ENCODE measurements at places on chromosomes 5 and 9. TPM values are rescaled to one million over a fixed set of nuclear protein-coding genes. Genes with fewer than 3 reads are reported as not detected.

The PCDHGA11 gene
- 18.8 TPM for total RNA-seq

The ATP6V1G1 gene
- 104 TPM for total RNA-seq

The FYB1 gene
- total RNA-seq, result 4.4 TPM

The CRHBP gene
- total RNA-seq, result 0.69 TPM

The ZNF454 gene
- 2.0 TPM for total RNA-seq

The SNCAIP gene
- 0.78 TPM for total RNA-seq

The TMEM232 gene
- total RNA-seq, result 1.0 TPM

The SLIT3 gene
- 180 TPM for total RNA-seq

The SLC36A2 gene
- total RNA-seq, result not detected

The DEPDC1B gene
- 0.94 TPM for total RNA-seq

The SPACA9 gene
- total RNA-seq, result 8.2 TPM

The TAF11L10 gene
- total RNA-seq, result not detected

The OR4F3 gene
- total RNA-seq, result not detected

The ECSCR gene
- total RNA-seq, result 2.1 TPM

The C9 gene
- total RNA-seq, result not detected

The GABRA6 gene
- not detected for total RNA-seq

The PRR16 gene
- 29.0 TPM for total RNA-seq

The KIF2A gene
- total RNA-seq, result 25.4 TPM

The FAM120A gene
- total RNA-seq, result 91.5 TPM

The NEUROG1 gene
- total RNA-seq, result not detected

The C6 gene
- 20.7 TPM for total RNA-seq

The SLC27A4 gene
- 21.6 TPM for total RNA-seq

The SLC34A1 gene
- not detected for total RNA-seq

The OR1Q1 gene
- total RNA-seq, result not detected

The IL3 gene
- total RNA-seq, result not detected

The PTGDS gene
- 233 TPM for total RNA-seq

The ENTPD2 gene
- not detected for total RNA-seq

The PKD2L2 gene
- total RNA-seq, result not detected

The ZNF483 gene
- total RNA-seq, result 0.68 TPM

The MSMP gene
- total RNA-seq, result not detected

The SPOCK1 gene
- total RNA-seq, result 188 TPM

The PLPPR1 gene
- total RNA-seq, result not detected

The IFNA16 gene
- not detected for total RNA-seq

The THOC3 gene
- total RNA-seq, result 17.3 TPM

The AFAP1L1 gene
- total RNA-seq, result 33.6 TPM

The CYSRT1 gene
- 1.4 TPM for total RNA-seq

The SPINK6 gene
- 1.1 TPM for total RNA-seq

The SLC45A2 gene
- not detected for total RNA-seq

The PAEP gene
- total RNA-seq, result not detected

The CDKN2B gene
- 16.2 TPM for total RNA-seq

The HMCN2 gene
- total RNA-seq, result 0.06 TPM

The PFN3 gene
- total RNA-seq, result not detected

The RAD23B gene
- 85.6 TPM for total RNA-seq

The C5orf15 gene
- total RNA-seq, result 54.7 TPM

The RNF38 gene
- total RNA-seq, result 12.5 TPM
